ENCODE measurements at places on chromosomes 13 and 19.
A peak's percentile ranks its signal among the peaks of the same experiment; 100 is the strongest.

DNA sequence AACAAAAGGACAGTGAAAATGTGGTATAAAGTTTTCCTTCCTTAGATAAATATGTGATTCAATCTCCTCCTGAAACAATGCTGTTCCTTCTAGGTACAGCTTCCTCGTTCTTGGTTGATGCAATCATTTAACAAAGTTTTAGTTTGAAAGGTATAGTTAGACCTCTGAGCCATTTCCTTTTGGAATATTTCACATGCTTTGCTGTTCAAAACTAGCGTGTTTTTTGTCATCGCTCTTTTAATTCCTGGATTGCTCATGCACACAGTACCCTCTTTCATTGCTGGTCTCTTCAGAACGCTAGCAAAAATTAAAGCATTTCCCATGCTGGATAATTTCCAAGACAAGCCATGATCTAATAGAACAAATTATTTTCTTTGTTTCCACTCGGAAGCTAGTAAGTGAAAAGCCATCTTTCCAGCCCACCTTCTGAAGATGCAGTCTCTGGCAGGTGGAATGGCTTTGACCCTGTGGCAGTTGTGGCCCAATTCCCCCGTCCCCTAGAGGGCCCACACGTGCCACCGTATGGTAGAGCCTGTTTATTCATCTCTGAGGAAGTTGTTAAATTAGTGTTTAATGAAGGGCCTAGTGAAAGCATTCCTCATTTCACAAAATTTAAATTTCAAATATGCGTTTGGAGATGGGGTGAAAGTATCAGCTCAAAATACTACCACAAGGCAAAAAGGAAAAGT lies 1040.6 kb upstream of the SLC10A2 start:
- DNase-seq = no peak

DNA sequence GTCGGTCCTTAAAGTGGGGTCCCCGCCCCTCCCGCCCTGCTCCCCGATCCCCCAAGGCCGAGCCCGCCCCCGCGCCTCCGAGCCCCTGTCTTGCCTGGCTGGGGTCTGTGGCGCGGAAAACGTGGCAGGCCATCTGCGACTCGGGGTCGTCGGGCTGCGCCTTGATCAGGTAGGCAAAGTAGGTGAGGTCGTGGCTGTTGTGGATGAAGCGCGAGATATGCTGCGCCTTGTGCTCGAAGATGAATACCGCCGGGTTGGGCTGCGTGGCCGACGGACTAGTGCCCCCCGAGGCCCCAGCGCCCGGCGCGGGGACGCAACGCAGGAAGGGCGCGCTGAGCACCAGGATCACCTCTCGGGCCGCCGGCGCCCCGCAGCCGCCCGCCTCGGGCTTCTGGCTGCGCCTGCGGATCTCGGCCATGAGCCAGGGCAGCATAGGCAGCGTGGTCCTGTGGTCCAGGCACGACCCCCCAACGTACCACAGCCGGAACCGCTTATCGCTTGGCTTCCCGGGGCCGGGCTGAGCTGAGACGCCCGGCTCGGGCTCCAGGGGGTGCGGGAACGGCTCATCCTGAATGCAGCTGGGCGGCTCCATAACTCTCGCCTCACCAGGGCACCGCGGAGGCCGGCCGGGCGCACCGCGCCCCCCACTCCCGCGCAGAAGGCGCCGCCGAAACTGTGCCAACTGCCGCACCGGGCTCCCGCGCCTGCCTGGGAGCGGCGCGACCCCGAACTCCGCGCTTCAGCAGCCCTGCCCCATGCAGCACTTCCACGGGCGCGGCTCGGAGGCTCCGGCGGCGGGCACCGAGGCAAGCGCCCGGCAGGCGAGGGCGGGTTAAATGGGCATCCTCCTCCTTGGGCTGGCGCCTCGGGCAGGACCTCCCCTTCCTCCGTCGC lies 546 bp downstream of the TBC1D4 start:
- no peak for DNase-seq

- no peak for DNase-seq
Observed at GRCh38 chr13:56066321-56066720, 1074.4 kb upstream of the PRR20A start.

GRCh38 chr13:66853564-66853963 lies 376.6 kb downstream of the PCDH9 start:
- DNase-seq = no peak

- no peak for DNase-seq
Observed at GRCh38 chr13:93416736-93417355, 190.2 kb downstream of the GPC6 start.

- no peak for DNase-seq
Observed at GRCh38 chr13:112983428-112984196, 14.6 kb downstream of the MCF2L start.

GRCh38 chr13:110575322-110576069 lies 14.0 kb upstream of the RAB20 start:
- DNase-seq = peak; percentile 7

GRCh38 chr13:26382366-26382765 lies 128.4 kb downstream of the CDK8 start:
- DNase-seq = no peak

GRCh38 chr13:110723598-110723997 lies 10.1 kb downstream of the ING1 start:
- no peak for DNase-seq

- DNase-seq = no peak
Observed at GRCh38 chr13:103762523-103762922, 696.3 kb upstream of the SLC10A2 start.

DNA sequence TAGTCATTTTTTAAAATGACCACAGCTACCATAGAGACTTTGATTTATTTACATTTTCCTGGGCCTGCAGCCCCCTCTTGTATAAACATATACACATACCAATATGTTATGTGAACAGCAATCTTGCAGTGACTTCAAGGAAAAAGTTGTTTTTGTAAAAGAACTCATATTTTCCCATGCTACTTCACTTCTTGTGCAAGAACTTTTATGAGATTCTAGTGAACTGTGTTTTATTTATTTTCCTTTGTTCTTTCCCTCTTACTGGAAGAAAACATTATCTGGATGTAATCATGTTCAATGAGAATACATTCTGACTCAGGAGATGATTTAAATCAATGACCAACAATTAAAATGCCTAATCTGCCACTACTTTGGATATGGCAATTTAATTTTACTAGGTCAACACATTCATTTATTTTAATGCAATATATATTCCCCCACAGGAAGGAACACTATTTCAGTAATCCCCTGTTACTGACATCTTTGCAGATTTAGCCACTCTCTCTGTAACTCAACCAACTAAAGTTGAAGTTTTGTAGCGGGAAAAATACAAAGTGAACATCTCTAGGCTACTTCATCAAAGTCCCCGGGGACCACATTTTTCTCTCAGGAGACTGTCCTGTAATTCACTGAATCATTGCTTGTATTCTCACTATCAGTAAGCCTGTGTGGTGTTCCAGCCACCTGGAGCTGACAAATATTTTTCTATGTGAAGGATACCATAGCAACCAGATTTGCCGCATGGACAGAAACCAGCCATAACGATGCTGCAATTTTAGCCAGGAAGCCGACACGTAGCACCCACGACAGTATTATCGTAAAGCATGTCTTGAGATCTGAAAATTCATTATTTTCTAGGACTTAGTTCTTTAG lies 90.5 kb downstream of the STARD13 start:
- no peak for DNase-seq

- DNase-seq = no peak
Observed at GRCh38 chr19:35031072-35031881, 1.0 kb downstream of the SCN1B start.

DNA sequence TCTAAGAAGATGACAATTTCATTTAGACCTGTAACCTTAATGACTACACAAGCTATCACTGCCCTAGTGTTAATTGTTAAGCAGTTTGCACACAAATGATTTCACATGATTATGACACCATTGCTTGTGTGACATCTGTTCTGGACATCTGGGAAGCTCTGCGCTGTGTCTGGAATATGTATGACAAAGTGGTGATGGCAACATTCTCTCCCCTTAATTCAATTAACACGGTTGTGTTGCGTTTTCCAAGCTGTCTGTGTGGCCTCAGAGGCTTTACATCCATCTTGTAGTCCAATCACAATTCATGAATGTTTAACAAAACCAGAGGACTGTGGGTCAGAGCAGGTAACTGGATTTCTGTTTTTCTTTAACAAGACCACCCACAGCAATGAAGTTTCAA lies 204.4 kb downstream of the COG6 start:
- no peak for DNase-seq

GRCh38 chr13:34065928-34066327 lies 248.0 kb downstream of the RFC3 start:
- no peak for DNase-seq

- peak; percentile 67 for DNase-seq
Observed at GRCh38 chr19:16366433-16367260, 42.0 kb downstream of the KLF2 start.

DNA sequence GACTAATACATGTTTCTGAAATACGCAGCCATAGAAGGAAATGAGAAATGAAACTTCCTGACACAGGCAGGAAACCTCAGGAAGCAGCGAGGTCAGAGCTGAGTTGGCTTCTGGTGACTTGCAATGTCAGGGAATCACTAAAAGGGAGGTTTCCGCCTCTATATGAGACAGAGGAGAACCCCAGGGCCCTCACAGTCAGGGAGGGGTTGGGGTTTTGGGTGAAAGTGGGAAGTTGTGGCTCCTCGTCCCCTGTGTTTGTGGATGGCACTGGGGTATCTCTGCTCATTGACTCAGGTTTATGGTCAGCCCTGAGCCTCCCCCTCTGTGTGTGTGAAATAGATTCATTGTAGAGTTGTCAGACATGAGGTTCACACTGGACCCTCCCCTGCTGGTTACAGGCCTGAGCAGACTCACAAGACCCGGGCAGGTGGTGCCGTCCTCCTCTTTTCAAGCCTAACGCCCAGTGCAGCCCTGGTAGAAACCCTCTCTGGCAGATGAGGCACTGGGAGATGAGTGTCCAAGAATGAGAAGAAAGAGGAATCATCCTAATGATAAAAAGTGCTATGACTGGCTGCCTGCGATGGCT lies 5.5 kb upstream of the LILRA6 start:
- DNase-seq = peak; percentile 37

GRCh38 chr19:51142119-51142518 lies at the start of gene SIGLEC7:
Gene SIGLEC7 (plus strand): TSS chr19:51142301. CDS start chr19:51142370, 69 bp downstream.
- DNase-seq = no peak

DNA sequence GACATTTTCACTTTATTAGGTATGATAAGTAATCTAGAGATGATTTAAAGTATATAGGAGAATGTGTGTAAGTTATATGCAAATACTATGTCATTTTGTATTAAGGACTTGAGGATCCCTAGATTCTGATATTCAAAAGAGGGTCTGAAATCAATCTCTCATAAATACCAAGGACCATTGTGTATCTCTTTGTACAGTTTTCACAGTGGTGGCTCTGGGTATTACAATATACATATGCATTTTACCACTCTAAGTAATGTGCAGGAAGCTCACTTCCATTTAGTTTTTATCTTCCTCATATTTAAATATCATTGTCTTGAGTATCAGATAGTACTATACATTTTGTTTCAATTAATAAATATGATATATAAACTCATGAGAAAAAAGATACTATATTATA lies 862.6 kb upstream of the PCDH20 start:
- no peak for DNase-seq

- DNase-seq = no peak
Observed at GRCh38 chr13:50376895-50377575, 361.8 kb downstream of the KCNRG start.

DNA sequence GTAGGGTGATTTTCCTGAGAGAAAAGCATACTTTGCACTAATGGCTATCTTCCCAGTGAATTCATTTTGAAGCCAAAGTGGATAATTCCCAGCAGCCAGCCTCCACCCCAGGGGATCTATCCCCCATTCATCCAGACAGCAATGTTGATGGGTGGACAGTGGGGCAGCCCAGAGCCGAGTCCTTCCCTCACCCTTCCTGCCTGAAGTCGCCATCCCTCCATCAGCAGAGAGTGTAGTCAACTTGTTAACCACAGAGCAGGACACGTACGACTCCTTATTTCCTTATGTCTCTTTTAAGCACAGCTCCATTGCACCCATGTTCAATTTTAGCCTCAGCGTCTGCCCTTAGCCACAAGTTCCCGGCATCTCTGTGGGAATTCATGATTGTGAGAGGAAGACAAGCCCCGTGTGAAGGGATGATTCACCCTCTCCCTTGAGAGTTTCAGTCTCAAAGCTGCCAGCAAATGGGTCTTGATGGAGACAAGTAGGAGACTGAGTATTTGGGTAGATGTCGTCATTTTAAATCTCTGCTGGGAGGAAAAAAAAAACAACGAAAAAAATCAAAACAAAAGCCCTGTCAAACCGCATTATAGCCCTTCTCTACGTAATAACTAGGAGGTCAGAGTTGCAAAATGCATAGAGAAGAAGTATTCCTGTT lies 58.3 kb upstream of the MEDAG start:
- DNase-seq = no peak

- DNase-seq = no peak
Observed at GRCh38 chr19:3098141-3098514, 4.0 kb downstream of the GNA11 start.

DNA sequence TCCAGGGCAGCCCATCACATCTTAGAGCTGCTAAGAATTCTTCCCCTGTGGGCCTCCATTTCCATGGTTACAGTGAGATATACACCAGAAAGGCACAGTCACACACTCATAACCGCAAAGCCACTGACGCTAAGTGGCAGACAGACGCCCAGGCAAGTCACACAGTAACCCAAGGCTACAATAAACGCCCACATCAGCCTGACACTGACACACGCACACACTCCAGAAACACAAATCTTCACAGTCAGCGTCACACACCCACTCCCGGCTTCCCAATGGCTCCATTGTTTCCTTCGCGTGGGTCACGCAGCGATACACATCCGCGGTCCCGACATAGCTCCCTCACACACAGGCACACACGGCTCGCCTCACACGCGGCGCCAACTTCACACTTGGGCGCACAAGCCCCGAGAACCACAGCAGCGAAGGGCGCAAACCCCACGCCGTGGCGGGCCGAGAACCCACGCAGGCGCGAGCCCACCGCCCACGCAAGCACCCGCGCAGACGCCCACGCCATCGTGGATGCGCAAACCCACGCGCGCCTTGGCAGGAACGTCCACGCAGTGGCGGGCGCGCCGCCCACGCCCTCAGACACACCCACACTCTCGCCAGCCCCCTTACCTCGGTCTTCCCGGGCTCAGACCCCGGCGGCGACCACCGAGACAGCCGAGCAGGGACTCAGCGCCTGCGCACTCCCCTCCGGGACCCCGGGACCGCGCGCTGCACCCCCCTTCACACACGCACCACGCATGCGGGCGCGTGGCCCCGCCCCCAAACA lies at the start of gene ZNF667:
Gene ZNF667, minus strand, starts transcription at position 695 of the 778 bp plus-strand sequence. CDS start 14,975 bp downstream, outside the sequence.
- DNase-seq = peak; percentile 28

GRCh38 chr19:6055013-6055795 lies 55.1 kb downstream of the RFX2 start:
- DNase-seq = no peak

DNA sequence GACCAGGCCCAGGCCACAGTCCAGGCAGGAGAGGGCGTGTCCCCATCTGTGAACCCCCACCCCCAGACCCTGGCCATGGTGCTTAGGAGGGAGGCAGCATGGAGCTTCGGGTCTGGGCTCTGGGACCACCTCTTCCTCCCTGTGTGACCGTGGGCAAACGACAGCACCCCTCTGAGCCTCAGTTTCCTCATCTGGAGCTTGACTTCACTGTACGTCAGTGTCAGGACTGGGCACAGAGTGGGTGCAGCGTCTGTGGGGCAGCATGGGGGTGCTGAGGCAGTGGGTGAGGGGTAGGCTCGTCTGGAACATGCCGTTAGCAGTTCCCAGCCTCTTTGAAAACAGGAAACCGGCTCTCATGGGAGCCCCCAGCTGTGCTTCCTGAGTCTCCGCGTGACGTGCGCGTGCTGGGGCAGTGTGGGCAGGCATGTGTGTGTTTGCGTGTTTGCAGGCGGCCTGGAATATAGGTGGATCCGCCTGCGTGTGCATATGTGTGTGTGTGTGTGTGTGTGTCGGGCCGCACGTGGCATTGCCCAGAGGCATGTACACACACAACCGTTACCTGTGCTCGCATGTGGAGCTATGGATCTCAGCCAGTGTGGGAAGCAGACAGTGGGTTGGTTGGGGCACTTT lies 15.8 kb downstream of the ARRDC2 start:
- DNase-seq = peak; percentile 77
